ENCODE measurements at places on chromosomes 5 and 9.

GRCh38 chr9:24385077-24385476 is 160.6 kb downstream of the IZUMO3 start:
- no peak for DNase-seq

DNA sequence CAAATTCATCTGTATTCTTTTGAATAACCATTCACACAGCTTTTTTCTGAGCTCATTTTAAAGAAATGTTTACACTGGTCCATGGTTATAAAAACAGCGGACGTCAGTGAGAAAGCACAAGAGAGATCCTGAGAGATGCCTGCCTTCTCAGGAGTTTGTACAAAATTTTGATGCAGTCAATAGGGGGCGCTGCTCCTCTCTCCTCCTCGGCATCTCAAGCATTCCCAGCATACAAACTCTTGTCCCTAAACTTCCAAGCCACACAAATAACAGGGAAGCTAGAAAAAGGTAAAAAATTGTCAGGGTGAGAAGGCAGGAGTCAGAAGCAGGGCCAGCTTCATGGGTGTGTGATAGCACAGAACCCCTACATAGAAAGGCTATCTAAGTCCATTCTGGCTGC is 11.2 kb upstream of the CCDC152 start:
- no peak for DNase-seq

GRCh38 chr9:126626127-126626925 is 12.6 kb downstream of the LMX1B start:
- DNase-seq: no peak

- no peak for DNase-seq
Measured at GRCh38 chr5:100840789-100841188, 62.3 kb downstream of the ST8SIA4 start.

DNA sequence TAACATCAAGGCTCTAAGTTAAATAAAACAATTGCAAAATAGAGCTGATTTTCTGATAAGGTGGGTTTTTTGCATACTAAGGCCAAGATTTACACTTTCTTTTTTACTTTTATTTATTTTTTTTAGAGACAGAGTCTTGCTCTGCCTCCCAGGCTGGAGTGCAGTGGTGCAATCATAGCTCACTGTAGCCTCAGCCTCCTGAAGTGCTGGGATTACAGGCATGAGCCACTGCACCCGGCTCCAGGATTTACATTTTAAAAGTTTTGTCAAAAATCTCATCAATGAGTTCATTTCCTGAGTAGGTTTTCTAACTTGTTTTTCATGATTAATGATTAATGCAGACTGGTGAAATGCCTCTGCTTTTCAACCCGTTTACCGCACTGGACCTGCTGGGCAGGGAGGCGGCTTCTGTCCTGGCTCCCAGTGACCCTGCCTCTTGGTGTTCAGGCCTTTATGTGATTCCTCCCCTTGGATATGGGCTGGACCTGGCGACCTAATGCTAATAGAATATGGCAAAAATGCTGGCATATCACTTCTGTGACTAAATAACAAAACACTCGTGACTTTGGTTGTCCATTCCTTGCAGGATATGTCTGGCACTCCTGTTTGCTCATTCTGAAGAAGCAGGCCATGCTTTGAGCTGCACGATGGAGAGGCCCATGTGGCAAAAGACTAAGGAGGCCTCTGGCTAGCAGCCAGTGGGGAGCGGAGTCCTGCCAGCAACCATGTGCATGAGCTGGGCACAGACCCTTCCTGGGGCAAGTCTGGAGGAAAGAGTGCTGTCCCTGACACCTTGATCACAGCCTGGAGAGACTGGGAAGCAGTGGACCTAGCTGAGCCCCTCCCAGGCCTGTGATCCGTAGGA is 72.2 kb upstream of the PTCH1 start:
- DNase-seq: no peak
